ENCODE measurements at places on chromosomes 7 and 10. TPM values are rescaled to one million over a fixed set of nuclear protein-coding genes. Genes with fewer than 3 reads are reported as not detected.
A peak's percentile ranks its signal among the peaks of the same experiment; 100 is the strongest.

Gene CYP3A7
- polyA plus RNA-seq = not detected

DNA sequence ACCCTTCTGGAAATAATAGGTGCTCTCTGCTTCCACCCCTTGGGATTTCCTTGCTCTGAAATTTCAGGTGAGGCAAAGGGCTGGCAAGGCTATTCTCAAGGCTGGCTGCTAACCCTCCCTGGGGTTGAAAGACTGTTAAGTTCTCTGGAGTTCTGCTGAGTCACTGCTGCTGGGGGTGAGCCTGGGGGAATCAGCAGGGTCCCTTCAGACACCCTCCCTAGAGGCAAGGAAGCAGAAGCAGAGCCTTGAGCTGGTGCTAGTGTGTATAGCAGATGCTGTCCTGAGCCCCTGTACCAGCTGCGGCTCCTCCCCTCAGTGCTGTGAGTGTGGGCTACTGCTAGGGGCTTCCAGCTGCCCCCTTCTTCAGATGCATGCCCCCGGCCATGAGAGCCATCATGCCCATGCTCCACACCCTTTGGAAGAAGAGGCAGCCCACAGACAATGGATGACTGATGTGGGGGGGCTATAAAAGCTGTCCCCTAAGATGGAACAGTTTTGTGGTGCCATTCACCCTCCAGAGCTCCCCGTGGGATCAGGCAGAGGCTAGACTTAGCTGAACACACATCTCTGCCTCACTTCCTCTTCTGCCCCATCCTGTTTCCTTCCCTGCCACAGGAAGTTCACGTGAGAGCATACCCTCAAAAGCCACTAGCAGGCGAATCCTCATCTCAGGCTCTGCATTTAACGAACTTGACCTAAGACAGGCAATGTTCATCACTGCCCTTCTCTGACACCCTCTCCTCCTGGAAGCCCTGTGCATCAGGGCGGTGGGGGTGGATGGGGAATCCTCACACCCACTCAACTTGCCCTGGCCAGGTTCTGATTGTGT, 91.8 kb downstream of the SH3PXD2A start:
- DNase-seq = peak; percentile 71

DNA sequence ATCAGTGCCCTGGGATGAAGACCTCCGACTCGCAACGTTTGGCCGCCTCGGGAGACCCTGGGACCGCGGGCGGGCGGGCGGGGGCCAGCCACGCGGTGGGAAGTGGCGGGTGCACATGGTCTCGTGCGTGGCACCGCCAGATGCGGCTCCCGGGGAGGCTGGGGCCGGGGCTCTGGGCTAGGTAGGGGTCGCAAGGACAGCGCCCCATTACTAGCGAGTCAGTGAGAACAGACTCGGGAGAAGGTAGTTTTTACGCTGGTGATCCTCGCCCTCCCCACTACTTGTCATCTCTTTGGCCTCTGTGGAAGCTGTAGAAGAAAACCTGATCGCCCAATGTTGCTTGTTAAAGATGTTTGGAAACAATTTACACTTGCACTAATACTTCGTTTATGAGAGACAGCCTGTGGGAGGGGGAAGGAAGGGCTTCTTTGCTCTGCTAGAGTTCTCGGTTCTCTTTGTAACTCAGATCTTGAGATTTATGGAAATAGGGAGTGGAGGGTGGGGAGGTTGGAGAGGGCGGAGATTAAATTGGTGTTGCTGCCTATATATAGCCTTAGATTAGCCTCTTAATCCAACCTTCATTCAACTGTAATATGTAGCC, 591 bp downstream of the BZW2 start:
- no peak for DNase-seq

Gene GSTK1
- 413 TPM for polyA plus RNA-seq

GRCh38 chr7:47908720-47909119, 39.5 kb downstream of the PKD1L1 start:
- no peak for DNase-seq

Gene REPIN1
- polyA plus RNA-seq = 42.9 TPM

DNA sequence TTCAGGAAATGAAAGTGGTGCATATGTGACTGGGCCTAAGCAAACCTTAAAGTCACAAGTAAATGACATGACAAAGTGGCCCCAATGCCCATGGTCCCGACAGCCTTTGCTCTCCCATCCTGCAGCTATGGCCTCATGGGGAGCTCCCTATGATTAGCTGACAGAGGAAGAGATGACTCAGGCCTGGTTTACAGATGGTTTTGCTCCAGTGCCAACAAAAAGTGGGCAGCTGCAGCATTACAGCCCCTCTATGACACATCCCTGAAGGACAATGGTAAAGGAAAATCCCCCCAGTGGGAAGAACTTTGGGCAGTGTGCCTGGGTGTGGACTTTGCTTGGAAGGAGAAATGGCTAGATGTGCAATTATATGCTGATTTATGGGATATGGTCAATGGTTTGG, 105.1 kb upstream of the ADCY1 start:
- no peak for DNase-seq

DNA sequence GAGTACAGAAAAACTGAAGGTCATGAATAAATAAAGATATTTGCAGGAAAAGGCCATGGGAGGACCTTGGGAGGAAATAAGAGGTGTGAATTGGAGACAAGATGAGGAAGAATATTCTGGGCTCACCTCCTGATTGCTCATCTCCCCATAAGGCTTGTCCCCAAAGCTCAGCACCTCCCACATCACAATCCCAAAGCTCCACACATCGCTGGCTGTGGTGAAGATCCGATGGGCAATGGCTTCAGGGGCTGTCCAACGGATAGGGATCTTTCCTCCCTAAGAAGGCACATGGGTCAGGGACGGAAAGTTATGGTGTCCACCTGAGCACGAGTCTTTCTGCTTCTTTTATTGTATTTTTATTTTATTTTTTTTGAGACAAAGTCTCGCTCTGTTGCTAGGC, 12.9 kb downstream of the ZYX start:
- no peak for DNase-seq

DNA sequence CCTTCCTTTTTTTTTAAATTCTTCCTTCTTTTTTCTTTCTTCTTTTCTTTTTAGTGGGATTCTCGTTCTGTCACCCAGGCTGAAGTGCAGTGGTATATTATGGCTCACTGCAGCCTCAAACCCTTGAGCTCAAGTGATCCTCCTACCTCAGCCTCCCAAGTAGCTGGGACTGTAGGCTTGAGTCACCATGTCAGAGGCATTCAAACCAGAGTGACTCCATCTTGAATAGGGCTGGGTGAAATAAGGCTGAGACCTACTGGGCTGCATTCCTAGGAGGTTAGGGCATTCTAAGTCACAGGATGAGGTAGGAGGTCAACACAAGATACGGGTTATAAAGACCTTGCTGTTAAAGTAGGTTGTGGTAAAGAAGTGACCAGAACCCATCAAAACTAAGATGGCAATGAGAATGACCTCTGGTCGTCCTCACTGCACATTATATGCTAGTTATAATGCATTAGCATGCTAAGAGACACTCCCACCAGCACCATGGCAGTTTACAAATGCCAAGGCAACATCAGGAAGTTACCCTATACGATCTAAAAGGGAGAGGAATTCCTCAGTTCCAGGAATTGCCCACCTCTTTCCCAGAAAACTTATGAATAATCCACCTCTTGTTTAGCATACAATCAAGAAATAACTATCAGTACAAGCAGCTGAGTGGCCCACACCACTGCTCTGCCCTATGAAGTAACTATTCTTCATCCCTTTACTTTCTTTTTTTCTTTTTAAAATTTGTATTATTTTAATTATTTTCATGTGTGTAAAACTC, 99.0 kb upstream of the ITGB1 start:
- no peak for DNase-seq

Gene BMPER
- not detected for polyA plus RNA-seq

DNA sequence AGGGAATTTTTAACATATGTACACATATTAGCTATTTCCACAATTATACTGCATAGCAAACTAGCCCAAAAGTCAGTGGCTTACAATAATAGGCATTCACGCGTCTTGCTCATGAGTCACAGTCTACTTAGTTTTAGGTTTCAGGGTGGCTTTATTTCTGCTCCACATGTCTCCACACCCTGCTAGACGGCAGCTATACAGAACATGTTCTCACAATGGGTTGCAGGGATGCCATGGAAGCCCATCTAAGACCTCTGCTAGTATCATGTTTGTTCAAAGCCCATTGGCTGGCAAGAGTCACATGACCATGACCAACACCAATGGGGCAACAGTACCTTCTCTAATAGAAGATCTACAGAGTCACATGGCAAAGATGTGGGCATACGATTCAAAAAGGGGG, 96.3 kb upstream of the NEBL start:
- DNase-seq = no peak

DNA sequence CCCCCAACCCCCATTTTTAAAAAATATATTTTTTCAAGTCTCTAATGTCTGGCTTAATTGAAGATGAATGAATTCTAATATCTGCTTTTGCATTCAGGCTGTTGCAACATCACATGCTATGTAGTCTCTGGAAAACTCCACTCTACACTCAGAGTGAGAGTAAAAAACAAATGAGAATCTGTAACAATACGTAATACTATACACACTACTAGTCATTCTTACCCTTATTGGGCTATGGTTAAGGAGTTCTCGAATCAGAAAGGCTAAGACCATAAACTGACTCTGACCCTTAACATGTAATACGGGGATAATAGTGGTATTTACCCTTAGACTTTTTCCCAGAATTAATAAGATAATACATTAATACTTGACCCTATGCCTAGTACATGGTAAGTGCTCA, 42.9 kb upstream of the TMEM168 start:
- DNase-seq = no peak

DNA sequence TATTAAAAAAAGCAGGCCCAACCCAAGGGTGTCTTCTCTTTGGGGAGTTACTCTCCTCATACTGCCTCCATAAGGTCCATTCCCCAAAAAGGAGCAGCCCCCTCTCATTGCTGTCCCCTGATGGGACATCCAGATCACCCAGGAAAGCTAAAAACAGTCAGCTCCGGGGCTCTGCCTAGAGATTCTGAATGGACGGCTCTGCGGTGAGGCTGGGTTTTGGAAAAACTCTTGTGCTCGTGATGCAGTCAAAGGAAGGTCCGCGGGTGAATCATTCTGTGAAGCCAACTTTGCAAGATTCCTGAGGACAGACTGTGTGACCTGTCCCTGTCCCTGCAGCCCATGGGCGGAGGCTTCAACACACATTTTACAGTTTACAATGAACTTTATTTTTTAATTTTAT, 351.5 kb downstream of the TYW1 start:
- no peak for DNase-seq

DNA sequence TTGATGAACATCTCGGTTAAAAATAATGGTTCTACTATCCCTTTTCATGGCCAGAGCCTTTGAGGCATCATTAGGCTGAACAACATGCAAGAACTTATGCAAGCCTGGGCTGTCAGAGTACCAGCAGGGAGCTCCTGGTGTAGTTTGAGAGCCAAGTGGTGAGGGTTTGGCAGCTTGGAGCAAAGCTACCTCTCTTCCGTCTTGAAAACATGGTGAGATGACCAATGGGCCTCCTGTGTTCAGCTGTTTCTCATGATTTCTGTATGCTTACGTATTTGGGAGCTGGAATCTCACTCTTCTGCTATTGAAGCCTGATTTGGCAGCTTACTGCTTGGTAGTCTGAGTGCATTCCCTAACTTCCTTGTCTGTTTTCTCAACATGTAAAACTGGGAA, 150.4 kb downstream of the CXCL12 start:
- DNase-seq = no peak

Gene TNPO3
- 19.7 TPM for polyA plus RNA-seq
